M059J (cell line): ENCODE measurements at places on chromosomes 6 and 20. TPM values are rescaled to one million over a fixed set of nuclear protein-coding genes. Genes with fewer than 3 reads are reported as not detected.
A peak's percentile ranks its signal among the peaks of the same experiment; 100 is the strongest.

The GFOD1 gene
- total RNA-seq, result 4.3 and 4.7 TPM in 2 replicates

The WFDC10B gene
- not detected in 2 replicates for total RNA-seq

The RAMACL gene
- 0.27 and 0.30 TPM in 2 replicates for total RNA-seq

The FAM184A gene
- 0.79 and 5.4 TPM in 2 replicates for total RNA-seq

The ALDH5A1 gene
- total RNA-seq, result 1.8 and 3.0 TPM in 2 replicates

The APCDD1L gene
- 14.2 and 24.2 TPM in 2 replicates for total RNA-seq

The PCK1 gene
- not detected in 2 replicates for total RNA-seq

The ESR1 gene
- total RNA-seq, result 0.07 TPM in 1 of 2 replicates, not detected in the other

The DDX43 gene
- total RNA-seq, result not detected in 2 replicates

The AK9 gene
- 1.2 and 3.7 TPM in 2 replicates for total RNA-seq

DNA sequence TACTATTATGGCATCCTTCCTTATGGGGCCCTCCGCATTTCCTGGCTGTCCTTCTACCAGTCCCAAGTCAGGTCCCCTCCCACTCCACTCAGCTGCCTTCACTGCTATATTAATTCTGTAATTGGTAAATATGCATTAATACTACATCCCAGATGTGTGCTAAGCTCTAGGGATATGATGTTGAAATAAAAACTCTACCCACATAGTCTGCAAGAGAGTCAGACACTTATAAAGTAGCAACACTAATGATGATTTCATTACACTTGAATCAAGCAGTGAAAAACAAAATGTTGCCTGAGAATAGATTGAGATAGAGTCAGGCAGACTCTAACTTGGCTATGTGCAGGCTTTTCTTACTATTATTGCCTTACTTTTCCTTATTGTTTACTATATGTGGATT, 62.4 kb downstream of the AIG1 start:
- no peak for DNase-seq

- no peak for DNase-seq
These were observed 21.2 kb downstream of the RAMACL start for GRCh38 chr6:166565084-166565967.

- DNase-seq, result no peak
These were observed 239.5 kb upstream of the RAB32 start for GRCh38 chr6:146304181-146304580.

GRCh38 chr6:24032896-24033688, 92.9 kb upstream of the NRSN1 start:
- DNase-seq, result no peak

DNA sequence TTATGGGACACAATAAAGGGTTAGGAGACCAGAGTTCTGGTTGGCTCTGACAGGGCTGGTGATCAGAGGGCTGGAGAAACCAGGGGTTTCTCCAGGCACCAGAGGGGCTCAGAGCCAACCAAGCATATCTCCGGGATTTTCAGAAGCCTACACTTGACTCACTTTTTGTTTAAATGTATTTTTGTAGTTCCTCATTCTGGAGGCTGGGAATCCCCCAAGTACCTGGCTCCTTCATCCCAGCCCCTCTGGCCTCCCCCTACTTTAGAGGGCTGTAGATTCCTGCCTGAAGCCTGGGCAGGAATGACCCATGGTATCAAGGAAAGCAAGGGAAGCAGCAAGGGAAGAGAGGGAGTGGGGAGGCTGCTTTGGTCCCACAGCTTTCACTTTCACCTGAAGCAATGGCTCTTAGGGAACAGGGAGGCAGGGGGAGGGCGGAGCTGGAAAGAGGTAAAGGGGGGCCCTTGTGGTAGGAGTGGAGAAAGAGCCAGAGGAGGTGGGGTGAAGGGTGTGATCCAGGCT, 973 bp downstream of the CD40 start:
- DNase-seq, result peak; percentile 18

DNA sequence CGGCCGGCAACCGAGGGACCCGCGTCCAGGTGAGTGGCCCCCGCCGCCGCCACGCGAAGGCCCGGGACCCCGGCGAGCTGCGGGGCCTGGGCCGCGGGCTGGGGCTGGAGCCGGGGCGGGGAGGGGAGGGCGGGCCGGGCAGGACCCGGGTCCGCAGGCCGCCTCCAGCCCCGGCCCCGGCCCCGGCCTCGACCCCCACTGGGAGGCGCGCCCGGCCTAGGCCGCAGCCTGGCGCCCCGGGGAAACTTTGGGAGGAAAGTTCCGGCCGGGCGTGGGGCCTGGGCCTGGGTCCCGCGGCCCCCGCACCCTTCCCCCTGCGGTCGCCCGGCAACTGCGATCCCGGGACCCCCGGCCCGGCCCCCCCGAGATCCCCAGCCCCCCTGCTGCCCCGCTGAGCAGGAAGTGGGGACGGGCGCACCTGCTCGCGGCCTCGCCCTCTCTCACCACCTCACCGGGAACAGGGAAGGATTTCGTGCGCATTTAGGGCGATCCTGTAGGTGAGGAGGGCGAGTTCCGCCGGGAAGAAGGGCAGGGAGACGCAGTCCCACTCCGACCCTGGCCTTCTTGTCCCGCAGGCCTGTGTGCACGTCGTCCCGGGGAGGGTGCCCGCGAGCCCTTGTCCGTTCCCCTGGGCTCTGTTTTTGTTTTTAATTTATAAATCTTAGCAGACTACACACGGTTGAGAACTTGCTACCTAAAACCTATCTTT, 402 bp downstream of the OSBPL2 start:
- peak; percentile 28 for DNase-seq

GRCh38 chr6:56250266-56250665, 2.9 kb upstream of the COL21A1 start:
- no peak for DNase-seq

GRCh38 chr20:40687384-40688128, 1.5 kb downstream of the MAFB start:
- DNase-seq, result peak; percentile 55

DNA sequence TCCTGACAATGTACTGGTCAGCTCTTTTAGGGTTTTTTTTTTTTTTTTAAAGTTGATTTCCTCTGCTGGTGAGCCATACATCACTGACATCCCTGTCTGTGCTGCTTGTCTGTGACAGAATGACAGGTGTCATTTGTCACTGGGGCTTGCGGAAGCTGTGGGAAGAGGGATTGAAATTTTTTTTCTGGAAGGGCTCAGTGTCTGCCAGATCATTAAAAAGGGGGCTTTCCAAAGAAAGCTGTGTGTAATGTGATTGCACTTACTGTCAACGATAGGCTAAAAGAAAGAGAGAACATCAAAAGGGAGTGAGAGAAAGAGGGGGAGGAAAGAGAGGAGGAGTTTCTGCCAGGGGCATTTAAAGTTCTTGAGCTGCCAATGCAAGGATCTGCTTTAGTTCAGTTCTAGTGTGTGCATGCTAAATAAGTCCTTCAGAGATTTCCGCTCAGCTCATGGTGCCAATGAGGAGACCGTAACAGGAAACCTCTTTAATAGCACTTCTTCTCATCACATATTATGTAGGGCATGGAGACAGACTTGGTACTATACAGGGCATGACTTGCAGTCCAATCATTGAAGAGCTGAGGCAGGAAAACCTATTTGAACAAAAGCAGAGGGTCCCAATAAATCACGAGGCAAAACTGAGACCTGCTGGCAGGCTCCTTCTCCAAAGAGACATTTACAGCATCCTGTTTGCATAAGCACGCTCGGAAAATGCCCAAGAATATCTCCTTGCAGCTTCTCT, 177.2 kb downstream of the TSHZ2 start:
- DNase-seq, result peak; percentile 22

- no peak for DNase-seq
These were observed 236.0 kb upstream of the DEFB112 start for GRCh38 chr6:50285735-50286134.
